ENCODE measurements at places on chromosomes 13 and 19. TPM values are rescaled to one million over a fixed set of nuclear protein-coding genes. Genes with fewer than 3 reads are reported as not detected.

DNA sequence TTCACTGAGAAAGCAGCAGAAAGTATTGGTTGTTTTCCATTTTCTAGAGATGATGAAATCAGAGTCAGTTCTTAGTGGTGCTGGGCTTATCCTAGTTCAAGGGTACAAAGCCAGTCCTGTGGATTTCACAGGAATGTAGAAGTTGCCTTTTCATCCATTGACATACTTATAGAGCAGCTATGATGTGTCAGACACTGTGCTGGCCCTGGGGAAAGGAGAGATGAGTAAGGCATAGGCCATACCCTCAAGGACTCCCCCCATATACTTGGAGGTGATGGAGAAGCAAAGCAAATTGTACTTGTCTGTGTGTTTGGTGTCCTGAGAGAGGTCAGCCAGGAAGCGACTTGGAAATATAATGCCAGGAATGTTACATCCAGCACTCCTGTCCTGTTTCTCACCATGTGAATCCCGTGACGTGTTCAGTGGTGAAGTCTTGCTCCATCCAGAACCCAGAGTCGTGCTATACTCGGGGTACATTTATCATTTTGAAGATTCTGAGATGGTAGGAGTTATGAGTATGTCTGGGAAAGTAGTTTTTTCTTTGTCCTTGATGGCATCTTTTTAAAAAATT, 22.6 kb downstream of the ERCC5 start:
- H3K4me3 ChIP-seq = no peak overlapping the region
- no peak overlapping the region for H3K27ac ChIP-seq
- H3K27me3 ChIP-seq = no peaks in the 10 kb centered on the region
- peaks cover 34% of the 10 kb centered on the region for H3K4me1 ChIP-seq
- DNase-seq = no peak

- H3K4me3 ChIP-seq = no peak overlapping the region
- no peaks in the 10 kb centered on the region for H3K36me3 ChIP-seq
- no peak overlapping the region for H3K27ac ChIP-seq
- DNase-seq = no peak
- H3K27me3 ChIP-seq = no peaks in the 10 kb centered on the region
These were observed 450.1 kb upstream of the SLITRK1 start for GRCh38 chr13:84332346-84332745.

DNA sequence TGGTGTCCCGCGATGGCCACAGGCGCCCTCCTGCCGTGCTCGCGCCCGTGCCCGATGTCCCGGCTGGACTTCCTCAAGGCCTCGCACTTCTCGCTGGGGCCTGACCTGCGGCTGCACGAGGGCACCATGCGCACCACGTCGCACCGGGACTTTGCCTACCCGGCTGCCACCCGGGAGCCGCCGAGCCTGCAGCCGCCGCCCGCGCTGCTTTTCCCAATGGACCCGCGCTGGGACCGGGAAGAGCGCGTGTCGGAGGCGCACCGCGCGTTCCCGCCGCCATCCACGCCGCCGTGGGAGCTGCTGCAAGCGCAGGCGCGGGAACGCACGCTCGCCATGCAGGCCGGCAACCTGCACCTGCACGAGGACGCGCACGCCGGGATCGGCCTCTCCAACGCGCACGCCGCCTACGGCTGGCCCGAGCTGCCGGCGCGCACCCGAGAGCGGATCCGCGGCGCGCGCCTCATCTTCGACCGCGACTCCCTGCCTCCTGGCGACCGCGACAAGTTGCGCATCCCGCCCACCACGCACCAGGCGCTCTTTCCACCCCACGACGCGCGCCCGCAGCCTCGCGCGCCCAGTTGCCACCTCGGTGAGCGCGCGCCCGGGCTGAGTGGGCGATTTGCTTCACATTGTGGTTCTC, 12.1 kb upstream of the PEX11G start:
- no peaks in the 10 kb centered on the region for H3K36me3 ChIP-seq
- peaks cover 41% of the 10 kb centered on the region for H3K27me3 ChIP-seq
- peak; percentile 57 for DNase-seq

DNA sequence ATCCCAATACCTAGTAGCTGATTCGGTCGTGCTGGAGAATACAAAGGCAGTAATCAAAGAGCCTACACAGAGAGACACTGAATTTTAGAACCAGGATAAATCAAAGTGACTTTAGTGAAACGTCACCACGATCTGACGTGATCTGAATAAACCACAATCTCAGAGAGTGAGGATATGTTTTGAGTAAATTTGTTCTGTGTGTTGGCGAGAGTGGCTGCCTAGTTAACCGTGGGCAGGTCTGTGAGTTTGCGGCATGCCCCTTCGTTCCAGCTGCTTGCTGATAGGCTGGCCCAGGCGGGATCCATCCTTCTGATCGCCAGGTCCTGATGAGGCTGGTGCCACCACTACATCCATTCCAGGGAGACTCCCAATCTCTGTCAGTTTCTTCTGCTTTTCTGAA, 40.4 kb downstream of the LRCH1 start:
- H3K27ac ChIP-seq = no peak overlapping the region
- no peaks in the 10 kb centered on the region for H3K36me3 ChIP-seq
- peaks cover 62% of the 10 kb centered on the region for H3K4me1 ChIP-seq

DNA sequence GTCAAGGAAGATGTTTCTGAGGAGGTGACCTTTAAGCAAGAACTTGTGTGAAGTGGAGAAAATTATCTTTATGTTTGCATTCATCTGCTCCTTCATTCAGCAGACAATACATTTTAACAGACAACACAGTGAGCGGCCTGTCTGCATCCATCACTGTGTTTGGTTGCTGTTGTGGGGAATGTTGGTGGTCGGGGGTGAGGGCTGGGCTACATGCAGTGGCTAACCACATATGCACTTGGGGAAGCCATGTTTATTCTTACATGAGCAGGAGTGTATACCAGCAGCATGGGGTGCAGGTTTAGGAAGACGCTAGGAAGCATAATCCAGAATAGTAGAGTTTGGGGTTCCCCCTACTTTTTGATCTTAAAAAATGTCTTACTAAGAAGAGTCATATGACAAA, 66.4 kb downstream of the DHRS12 start:
- peaks cover 13% of the 10 kb centered on the region for H3K4me1 ChIP-seq
- peak; percentile 22 for DNase-seq
- peaks cover 44% of the 10 kb centered on the region for H3K36me3 ChIP-seq
- H3K27me3 ChIP-seq = no peaks in the 10 kb centered on the region

DNA sequence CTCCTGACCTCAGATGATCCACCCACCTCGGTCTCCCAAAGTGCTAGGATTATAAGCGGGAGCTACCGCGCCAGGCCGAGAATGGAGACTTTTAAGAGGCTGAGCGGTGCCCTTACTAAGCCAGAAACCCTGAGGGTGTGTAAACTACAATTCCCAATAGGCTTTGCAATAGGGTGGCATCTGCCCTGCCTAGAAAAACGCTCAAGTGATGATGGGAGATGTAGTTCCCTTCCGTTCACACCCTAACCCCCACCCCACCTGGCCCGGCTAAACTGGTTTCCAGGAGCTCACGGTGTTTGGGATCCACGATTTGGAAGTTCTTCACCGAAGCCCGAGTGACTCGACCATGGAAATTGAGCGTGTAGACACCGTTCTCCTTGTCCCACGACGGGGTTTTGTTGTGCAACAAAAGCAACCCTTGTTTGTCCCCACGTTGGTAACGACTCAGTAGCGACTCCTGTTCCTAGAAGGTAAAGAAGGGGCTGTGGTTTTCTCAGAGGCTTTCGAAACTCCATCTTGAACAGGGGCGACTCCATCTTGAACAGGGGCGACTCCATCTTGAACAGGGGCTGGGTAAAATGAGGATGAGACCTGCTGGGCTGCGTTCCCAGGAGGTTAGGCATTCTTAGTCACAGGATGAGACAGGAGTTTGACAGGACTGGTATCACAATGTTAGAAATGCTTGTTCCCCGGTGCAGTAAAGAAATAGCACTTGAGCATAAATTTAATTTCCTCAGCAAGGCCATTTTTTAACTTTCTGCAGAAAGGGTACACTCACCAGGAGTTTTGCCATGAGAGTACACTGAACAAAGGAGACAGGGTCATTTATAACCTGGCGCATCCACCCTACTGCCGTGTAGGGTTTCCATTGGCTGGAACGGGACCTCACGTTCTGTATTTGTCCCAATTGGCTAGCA, 9.8 kb downstream of the PPP1R15A start:
- no peaks in the 10 kb centered on the region for H3K27me3 ChIP-seq
- no peak overlapping the region for H3K4me3 ChIP-seq
- H3K4me1 ChIP-seq = peaks cover 18% of the 10 kb centered on the region
- no peak for DNase-seq

DNA sequence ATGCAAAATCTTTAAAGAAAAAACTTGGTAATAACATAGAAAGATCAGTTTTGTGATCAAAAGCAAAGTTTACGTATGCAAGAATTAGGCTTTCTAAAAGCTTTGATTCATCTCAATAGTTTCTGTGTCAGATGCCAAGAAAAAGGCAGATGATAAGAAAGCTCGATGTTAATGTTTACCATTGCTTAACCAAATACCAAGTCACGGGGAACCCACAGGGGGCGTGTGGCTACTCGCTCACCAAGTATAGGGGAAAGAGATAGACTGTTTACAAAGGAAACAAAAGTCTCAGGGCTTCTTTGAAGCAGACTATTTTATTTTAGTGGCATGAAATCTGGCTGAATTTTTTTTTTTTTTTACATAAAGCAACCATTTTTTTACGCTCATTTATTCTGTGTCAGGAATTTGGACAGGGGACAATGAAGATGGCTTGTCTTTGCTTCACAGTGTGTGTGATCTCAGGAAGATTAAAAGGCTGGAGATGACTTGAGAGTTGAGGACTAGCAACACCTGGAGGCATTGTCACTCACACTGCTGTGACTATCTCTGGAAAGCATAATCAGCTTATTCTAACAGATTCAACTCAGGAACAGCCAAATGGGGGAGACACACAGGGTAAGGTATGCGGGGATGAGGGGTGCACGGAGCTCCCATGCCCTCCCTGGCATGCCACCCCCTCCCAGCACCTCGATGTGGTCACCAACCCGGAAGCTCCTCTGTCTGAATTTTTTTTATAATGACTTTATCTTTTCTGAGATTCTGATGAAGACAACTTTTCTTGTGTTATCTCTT, 24.9 kb downstream of the RCBTB1 start:
- H3K27ac ChIP-seq = no peak overlapping the region
- H3K27me3 ChIP-seq = no peaks in the 10 kb centered on the region
- H3K4me1 ChIP-seq = peaks cover 4% of the 10 kb centered on the region
- DNase-seq = no peak

- H3K27ac ChIP-seq = no peak overlapping the region
- H3K4me3 ChIP-seq = no peak overlapping the region
- no peaks in the 10 kb centered on the region for H3K4me1 ChIP-seq
- H3K27me3 ChIP-seq = peaks cover 37% of the 10 kb centered on the region
- no peaks in the 10 kb centered on the region for H3K36me3 ChIP-seq
- DNase-seq = no peak
These were observed 6.6 kb upstream of the TFDP1 start for GRCh38 chr13:113577881-113578435.

DNA sequence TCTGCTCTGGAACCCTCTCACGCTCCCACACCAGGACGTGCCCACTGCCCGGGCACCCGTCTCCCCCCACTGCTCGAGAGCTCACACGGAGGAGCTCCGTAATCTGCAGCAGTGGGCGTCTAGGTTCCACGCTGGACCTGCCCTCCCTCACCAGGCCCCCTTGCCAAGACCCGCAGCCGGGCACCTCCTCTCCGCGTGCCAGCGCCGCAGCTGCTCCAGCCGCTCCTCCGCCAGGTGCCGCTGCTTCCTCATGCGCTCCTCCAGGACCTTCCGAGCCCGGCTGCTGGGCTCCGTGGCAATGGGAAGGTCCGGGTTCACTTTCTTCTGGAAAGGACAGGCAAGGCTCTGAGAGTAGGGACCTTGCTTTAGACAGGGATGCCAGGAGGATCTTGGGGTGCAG, 35.0 kb upstream of the MATK start:
- no peaks in the 10 kb centered on the region for H3K36me3 ChIP-seq
- peaks cover 1% of the 10 kb centered on the region for H3K27me3 ChIP-seq
- DNase-seq = no peak
- H3K27ac ChIP-seq = no peak overlapping the region

DNA sequence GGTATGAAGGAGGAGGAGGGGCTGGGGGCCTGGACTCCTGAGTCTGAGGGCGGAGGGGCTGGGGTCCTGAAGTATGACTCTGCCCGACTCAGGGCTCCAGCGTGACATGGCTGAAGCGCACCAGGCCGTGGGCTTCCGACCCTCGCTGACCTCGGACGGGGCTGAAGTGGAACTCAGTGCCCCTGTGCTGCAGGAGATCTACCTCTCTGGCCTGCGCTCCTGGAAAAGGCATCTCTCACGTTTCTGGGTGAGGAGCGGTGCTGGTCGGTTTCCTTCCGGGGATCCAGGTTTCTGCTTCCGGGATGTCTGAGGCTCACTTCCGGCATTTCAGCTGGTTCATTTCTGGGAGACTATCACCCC, 1.2 kb downstream of the CPT1C start:
- H3K36me3 ChIP-seq = peaks cover 12% of the 10 kb centered on the region
- H3K27me3 ChIP-seq = peaks cover 23% of the 10 kb centered on the region
- peaks cover 33% of the 10 kb centered on the region for H3K4me1 ChIP-seq
- no peak overlapping the region for H3K4me3 ChIP-seq
- no peak for DNase-seq

GRCh38 chr13:98598043-98598442, 21.1 kb upstream of the STK24 start:
- no peak overlapping the region for H3K4me3 ChIP-seq
- no peaks in the 10 kb centered on the region for H3K36me3 ChIP-seq
- DNase-seq = no peak
- H3K4me1 ChIP-seq = peaks cover 13% of the 10 kb centered on the region
- H3K27ac ChIP-seq = no peak overlapping the region

GRCh38 chr19:17953869-17954268, 13.0 kb upstream of the KCNN1 start:
- peaks cover 61% of the 10 kb centered on the region for H3K27me3 ChIP-seq
- H3K4me3 ChIP-seq = no peak overlapping the region
- H3K4me1 ChIP-seq = peaks cover 23% of the 10 kb centered on the region
- H3K27ac ChIP-seq = no peak overlapping the region

DNA sequence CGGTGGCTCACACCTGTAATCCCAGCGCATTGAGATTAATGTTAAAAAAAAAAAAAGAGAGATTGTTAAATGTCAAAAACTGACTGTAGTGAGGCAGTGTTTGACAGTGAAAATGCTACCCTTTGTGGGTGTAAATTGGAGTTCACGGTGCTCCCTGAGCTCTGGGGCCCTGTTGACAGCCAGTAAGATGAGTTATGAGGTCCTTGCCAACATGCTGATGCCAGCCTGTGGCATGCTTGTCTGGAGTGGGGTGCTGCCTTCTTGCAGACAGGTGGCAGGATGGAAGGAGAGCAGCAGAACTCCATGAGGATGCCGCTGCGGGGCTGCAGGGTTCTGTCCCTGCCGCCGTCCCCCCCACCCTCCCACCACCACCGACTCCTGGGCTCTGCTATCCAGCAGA, 25.9 kb downstream of the PRAM1 start:
- no peaks in the 10 kb centered on the region for H3K27me3 ChIP-seq
- peaks cover 64% of the 10 kb centered on the region for H3K4me1 ChIP-seq
- peaks cover 73% of the 10 kb centered on the region for H3K36me3 ChIP-seq
- DNase-seq = no peak

FCER2 gene
- total RNA-seq = 0.60 TPM

NLRP4 gene
- total RNA-seq = not detected

CALR3 gene
- not detected for total RNA-seq

CYP2S1 gene
- total RNA-seq = 1.6 TPM

PRSS57 gene
- total RNA-seq = not detected

ZNF431 gene
- total RNA-seq = 20.5 TPM
